ENCODE measurements at places on chromosomes 3 and 15.

DNA sequence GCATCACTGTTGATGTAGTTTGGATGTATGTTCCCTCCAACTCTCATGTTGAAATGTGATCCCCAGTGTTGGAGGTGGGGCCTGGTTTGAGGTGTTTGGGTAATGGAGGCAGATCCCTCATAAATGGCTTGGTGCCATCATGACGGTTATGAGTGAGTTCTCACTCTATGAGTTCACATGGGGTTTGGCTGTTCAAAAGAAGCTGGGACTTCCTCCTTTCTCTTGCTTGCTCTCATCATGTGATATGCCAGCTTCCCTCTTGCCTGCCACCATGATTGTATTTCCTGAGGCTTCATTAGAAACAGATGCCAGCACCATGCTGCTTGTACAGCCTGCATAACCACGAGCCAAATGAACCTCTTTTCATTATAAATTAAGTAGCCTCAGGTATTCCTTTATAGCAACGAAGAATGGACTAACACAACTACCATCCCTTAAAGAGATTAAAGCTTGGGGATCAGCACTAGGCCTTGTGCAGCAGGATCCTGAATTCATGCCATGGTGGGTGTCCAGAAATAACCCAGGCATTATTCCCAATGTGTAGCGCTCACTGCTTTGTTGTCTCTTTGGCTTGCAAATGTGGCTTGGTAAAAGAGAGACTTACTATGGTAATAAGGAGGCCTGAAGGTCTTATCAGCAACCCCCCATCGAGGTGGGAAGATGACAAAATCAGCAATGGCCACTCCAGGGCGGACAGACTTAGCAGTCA lies 41.9 kb downstream of the NDUFB4 start:
- no peak for DNase-seq

DNA sequence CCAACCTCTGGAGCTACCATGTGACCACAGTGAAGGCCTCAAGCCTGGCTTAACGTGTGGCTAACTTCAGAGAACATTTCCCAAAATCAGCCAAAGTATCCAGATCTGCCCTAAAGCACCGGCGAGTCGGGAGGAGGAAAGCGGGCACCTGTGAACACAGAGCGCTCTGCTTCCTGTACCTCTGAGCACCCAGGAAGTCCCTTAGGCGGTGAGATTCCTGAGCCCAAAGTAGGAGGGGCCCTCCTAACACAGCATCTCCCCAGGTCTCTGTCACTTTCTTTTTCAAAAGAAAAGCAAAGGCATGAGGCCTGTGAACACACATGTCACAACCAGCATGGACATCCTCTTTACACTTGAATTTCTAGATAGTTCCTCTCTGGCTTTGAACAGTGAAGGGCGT lies 944 bp upstream of the EIF4E3 start:
- DNase-seq, result no peak

DNA sequence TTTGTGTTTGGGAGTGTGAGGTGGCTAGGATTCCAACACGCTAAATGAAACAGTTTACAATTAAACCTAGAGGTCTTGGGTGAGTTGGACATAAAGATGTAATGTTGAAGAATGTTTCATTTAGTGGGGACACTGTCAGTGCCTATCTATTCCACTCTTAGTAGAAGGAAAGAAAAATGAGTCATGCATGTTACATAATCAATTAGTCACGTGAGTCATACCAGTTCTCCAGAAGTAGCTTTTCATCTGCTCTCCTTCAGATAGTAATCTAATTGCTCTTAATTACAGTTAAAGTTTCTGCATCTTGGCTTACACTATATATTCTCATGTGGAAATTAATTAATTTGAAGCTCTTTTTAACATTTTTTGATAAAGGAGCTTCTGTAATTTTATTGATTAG lies 115.7 kb upstream of the P2RY1 start:
- DNase-seq, result no peak

DNA sequence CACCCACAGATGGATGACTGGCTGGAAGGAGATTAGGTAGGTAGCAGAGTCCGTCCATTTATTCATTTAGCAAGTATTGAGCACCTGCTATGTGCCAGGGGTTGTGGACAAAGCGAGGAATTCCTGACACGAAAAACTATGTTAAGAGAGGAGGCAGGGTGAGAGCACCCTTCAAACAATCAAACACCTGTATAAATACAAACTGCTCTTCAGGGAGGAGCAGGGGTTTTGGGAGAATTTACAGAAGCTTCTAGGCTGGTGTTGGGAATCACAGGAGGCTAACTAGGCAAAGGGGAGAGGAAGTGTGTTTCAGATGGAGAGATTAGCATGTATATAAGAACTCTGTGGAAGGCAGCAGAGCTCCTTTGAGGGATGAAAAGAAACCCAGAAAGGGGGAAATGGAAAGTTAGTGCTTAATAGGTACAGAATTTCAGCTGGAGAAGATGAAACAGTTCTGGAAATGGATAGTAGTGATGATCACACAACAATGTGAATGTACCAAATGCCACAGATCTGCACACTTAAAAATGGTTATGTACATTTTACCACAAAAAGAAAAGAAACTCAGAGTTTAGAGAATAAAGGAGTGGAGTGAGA lies 805 bp upstream of the SEC22C start:
- no peak for DNase-seq

DNA sequence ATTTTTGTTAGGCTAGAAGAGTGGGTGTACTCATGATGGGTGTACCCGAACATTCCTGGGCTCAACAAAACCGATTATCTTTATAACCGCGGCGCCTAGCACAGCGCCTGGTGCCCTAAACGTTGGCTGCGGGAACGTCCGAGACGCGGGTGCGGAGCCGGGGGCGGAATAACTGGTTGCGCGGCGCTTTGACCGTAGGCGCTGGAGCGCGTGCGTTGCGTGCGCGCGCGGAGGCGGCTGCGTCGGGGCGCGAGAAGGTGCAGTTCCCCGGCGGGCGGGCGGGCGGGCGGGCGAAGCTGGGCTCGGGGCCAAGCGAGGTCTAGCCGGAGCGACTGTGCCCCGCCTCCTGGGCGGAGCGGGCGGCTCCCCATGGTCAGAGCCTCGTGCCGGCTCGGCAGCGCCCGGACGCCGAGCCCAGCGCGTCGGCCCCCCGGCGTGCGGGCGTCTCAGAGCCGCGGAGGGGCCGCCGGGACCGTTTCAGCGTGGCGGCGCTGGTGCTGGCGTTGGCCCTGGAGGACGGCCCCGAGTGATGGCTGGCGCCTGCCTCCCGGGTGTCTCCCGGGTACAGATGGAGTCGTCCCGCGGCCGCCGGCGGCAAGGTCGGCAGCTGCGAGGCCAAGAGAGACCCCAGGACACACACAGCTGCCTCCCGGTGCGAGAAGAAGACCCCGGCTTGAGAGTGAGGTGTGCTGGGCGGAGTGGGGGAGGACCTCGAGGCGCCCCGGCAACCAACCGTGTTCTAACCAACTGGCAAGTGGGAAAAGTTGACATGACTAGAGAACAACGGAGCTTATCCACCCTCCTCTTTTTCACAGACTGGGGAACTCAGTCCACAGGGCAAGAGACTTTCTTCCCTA lies at the start of gene PLAAT1:
Gene PLAAT1 (plus strand): TSS at position 373 of the 857 bp plus-strand sequence. CDS start 14,429 bp downstream, outside the sequence.
- no peak for DNase-seq

- no peak for DNase-seq
Observed at GRCh38 chr3:184524981-184525336, 36.6 kb upstream of the EPHB3 start.

- DNase-seq, result no peak
Observed at GRCh38 chr3:66991459-66991858, 6.6 kb upstream of the KBTBD8 start.

- DNase-seq, result no peak
Observed at GRCh38 chr3:10494180-10494579, 11.2 kb downstream of the ATP2B2 start.

Measured in activated CD8-positive, alpha-beta memory T cell treated with anti-CD3 and anti-CD28 coated beads for 1 hour (primary cell).